Activated CD4-positive, alpha-beta T cell treated with anti-CD3 and anti-CD28 coated beads, Interleukin-2, amount 10 ng/mL, durations not matched to agents 7 days and 5 days (primary cell): ENCODE measurements at places on chromosomes 2 and 18. TPM values are rescaled to one million over a fixed set of nuclear protein-coding genes. Genes with fewer than 3 reads are reported as not detected.

Gene GPC1
- total RNA-seq, result 7.5 TPM

Gene ALPP
- not detected for total RNA-seq

Gene VSNL1
- total RNA-seq, result not detected

Gene NTSR2
- total RNA-seq, result not detected

Gene LRATD1
- not detected for total RNA-seq

Gene HOXD8
- total RNA-seq, result not detected

Gene RIT2
- not detected for total RNA-seq

Gene MFF
- total RNA-seq, result 64.5 TPM

GRCh38 chr2:80703532-80703931 lies 399.0 kb upstream of the LRRTM1 start:
- no peak overlapping the region for H3K27ac ChIP-seq
- H3K36me3 ChIP-seq, result no peaks in the 10 kb centered on the region
- no peaks in the 10 kb centered on the region for H3K27me3 ChIP-seq
- H3K4me3 ChIP-seq, result no peak overlapping the region
- H3K4me1 ChIP-seq, result no peaks in the 10 kb centered on the region

DNA sequence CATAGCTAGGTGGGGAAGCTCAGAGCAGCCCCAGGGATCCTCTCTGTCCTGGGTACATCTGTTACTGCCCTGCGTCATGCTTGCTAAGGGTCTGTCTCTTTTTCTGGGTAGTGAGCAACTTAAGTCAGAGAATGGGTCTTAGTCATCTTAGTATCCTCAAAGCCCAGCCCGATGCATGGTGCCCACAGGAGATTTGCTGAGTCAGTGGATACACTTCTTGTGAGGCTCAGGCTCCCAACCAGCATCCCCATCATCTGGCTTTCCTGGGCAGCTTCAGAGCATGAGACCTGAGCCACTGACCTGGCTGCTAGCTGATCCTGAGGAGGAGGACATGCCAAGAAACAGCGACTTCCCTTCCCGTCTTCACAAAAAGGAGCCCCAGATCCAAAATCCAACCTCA lies 10.0 kb downstream of the FOXI3 start:
- peaks cover 11% of the 10 kb centered on the region for H3K27me3 ChIP-seq
- no peak for DNase-seq
- H3K27ac ChIP-seq, result no peak overlapping the region
- no peak overlapping the region for H3K4me3 ChIP-seq

GRCh38 chr2:81242501-81242900 lies 937.9 kb upstream of the LRRTM1 start:
- no peak overlapping the region for H3K4me3 ChIP-seq
- no peaks in the 10 kb centered on the region for H3K36me3 ChIP-seq
- no peaks in the 10 kb centered on the region for H3K4me1 ChIP-seq
- DNase-seq, result no peak
- H3K27me3 ChIP-seq, result no peaks in the 10 kb centered on the region

GRCh38 chr2:111133603-111134002 lies 12.9 kb downstream of the BCL2L11 start:
- H3K27ac ChIP-seq, result no peak overlapping the region
- H3K36me3 ChIP-seq, result peaks cover 24% of the 10 kb centered on the region
- no peaks in the 10 kb centered on the region for H3K27me3 ChIP-seq
- H3K4me3 ChIP-seq, result no peak overlapping the region
- DNase-seq, result no peak
- H3K4me1 ChIP-seq, result peaks cover 2% of the 10 kb centered on the region

GRCh38 chr2:201928363-201928762 lies 105.3 kb upstream of the FZD7 start:
- no peaks in the 10 kb centered on the region for H3K36me3 ChIP-seq
- H3K4me1 ChIP-seq, result no peaks in the 10 kb centered on the region
- H3K27me3 ChIP-seq, result peaks cover 3% of the 10 kb centered on the region
- no peak overlapping the region for H3K4me3 ChIP-seq
- DNase-seq, result no peak

GRCh38 chr2:227146456-227146855 lies 17.5 kb downstream of the COL4A4 start:
- no peak for DNase-seq
- no peak overlapping the region for H3K27ac ChIP-seq
- no peak overlapping the region for H3K4me3 ChIP-seq
- no peaks in the 10 kb centered on the region for H3K4me1 ChIP-seq
- H3K36me3 ChIP-seq, result no peaks in the 10 kb centered on the region

DNA sequence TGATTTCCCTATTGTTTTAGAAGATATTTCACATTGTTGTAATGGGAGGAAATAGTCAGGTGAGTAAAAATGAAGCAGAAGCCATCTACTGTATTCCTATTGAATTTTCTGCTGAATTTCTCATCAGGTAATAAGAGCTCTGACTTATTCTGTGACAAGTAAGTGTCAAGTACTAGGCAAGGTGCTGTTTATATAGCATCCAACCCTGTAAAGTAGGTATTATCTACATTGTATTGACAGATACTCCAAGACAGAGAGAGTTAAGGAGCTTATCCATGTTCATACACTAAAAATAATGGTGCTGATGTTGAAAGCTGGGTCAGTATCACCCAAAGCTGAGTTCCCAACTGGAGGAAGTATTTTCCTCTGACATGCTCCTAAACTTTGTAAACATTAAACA lies 106.0 kb downstream of the KCNJ3 start:
- H3K27ac ChIP-seq, result no peak overlapping the region
- H3K4me3 ChIP-seq, result no peak overlapping the region
- H3K36me3 ChIP-seq, result no peaks in the 10 kb centered on the region
- no peak for DNase-seq
- H3K27me3 ChIP-seq, result no peaks in the 10 kb centered on the region

GRCh38 chr2:190664240-190664639 lies 15.4 kb downstream of the NAB1 start:
- H3K27me3 ChIP-seq, result no peaks in the 10 kb centered on the region
- no peak overlapping the region for H3K4me3 ChIP-seq
- DNase-seq, result no peak
- H3K36me3 ChIP-seq, result peaks cover 19% of the 10 kb centered on the region

DNA sequence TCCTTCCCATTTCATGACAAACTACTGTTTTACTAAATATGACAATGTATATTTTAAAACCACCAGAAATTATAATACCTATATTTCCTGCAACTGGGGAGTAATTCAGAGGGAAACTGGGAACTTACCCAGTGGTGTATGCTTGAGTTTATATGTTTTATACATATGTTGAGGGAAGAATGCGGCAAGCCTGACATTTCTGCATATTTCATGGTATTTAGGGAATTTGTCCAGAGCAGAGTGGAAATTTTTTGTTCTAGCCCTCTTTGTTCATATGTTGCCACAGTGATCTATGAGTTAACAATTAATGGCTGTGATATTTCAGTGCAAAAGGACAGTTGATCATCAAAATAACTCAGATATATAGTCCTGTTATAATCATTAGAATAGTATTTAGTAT lies 230.8 kb upstream of the VWC2L start:
- H3K27ac ChIP-seq, result no peak overlapping the region
- H3K36me3 ChIP-seq, result no peaks in the 10 kb centered on the region
- DNase-seq, result no peak
- H3K4me3 ChIP-seq, result no peak overlapping the region

GRCh38 chr2:68366083-68366560 lies 1.0 kb downstream of the PLEK start:
- no peaks in the 10 kb centered on the region for H3K36me3 ChIP-seq
- peaks cover 19% of the 10 kb centered on the region for H3K4me1 ChIP-seq
- H3K4me3 ChIP-seq, result no peak overlapping the region

- H3K27me3 ChIP-seq, result no peaks in the 10 kb centered on the region
- no peak overlapping the region for H3K4me3 ChIP-seq
- no peak overlapping the region for H3K27ac ChIP-seq
- DNase-seq, result no peak
These were observed 35.0 kb downstream of the EPB41L3 start for GRCh38 chr18:5508821-5509220.

GRCh38 chr18:9753846-9754245 lies 45.7 kb downstream of the RAB31 start:
- no peak for DNase-seq
- peaks cover 6% of the 10 kb centered on the region for H3K4me1 ChIP-seq
- no peak overlapping the region for H3K4me3 ChIP-seq
- no peak overlapping the region for H3K27ac ChIP-seq
- no peaks in the 10 kb centered on the region for H3K36me3 ChIP-seq

DNA sequence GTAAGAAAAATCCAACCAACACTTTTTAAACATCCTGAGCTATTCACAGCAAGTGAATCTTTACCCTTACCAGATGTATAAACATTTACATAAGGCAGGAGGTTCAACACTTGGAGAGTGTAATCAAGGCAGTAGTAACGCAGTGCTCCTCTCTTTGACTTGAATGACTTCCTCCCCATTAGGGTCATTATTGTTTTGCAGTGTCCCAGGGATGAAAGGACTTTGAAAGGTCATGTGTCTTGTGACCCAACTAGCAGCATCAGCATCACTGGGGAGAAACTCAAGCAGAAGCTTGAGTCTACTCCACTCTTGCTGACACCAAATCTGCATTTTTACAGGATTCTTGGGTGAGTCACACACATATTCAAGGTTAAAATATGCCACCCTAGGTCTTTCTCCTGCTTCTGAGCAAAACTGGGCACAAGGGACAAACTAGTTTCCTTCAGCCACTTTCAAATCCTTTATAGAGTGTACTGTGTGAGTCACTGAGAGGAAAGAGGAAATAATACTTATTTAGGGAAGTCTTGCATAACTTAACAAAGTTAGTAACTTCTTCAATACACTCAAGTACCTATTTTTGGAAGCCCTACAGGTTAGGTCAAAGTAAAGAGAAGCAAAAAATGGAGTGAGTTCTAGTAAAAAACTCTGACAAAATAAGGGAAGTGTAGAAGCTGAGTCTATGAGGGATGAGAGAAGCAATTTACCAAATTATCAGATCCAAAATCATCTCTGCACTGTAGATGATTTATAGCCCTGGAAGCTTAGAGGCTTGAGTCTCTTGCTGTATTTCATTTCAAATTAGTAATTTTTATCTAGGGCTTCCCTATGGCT lies 51.0 kb upstream of the EML4 start:
- peak overlapping the region; percentile 58 for H3K27ac ChIP-seq
- peaks cover 3% of the 10 kb centered on the region for H3K27me3 ChIP-seq
- peaks cover 17% of the 10 kb centered on the region for H3K36me3 ChIP-seq
- H3K4me1 ChIP-seq, result peaks cover 39% of the 10 kb centered on the region
- no peak overlapping the region for H3K4me3 ChIP-seq
- DNase-seq, result no peak

GRCh38 chr2:10493075-10493633 lies 45.0 kb upstream of the ODC1 start:
- peak overlapping the region; percentile 88 for H3K27ac ChIP-seq
- H3K36me3 ChIP-seq, result no peaks in the 10 kb centered on the region

- H3K4me1 ChIP-seq, result no peaks in the 10 kb centered on the region
- peaks cover 32% of the 10 kb centered on the region for H3K27me3 ChIP-seq
These were observed 7.1 kb upstream of the EPAS1 start for GRCh38 chr2:46290078-46290477.

GRCh38 chr2:238169708-238170251 lies 11.0 kb downstream of the ERFE start:
- DNase-seq, result no peak

GRCh38 chr2:6053743-6054142 lies 361.6 kb downstream of the SOX11 start:
- H3K36me3 ChIP-seq, result no peaks in the 10 kb centered on the region
- no peak overlapping the region for H3K27ac ChIP-seq
- no peaks in the 10 kb centered on the region for H3K4me1 ChIP-seq
- no peaks in the 10 kb centered on the region for H3K27me3 ChIP-seq

GRCh38 chr2:70116936-70117552 lies 29.8 kb downstream of the PCBP1 start:
- no peak for DNase-seq
- H3K4me3 ChIP-seq, result no peak overlapping the region
- H3K27ac ChIP-seq, result no peak overlapping the region
- peaks cover 46% of the 10 kb centered on the region for H3K4me1 ChIP-seq
- H3K27me3 ChIP-seq, result no peaks in the 10 kb centered on the region
- H3K36me3 ChIP-seq, result no peaks in the 10 kb centered on the region

- peaks cover 57% of the 10 kb centered on the region for H3K36me3 ChIP-seq
- DNase-seq, result no peak
- peaks cover 3% of the 10 kb centered on the region for H3K4me1 ChIP-seq
- no peak overlapping the region for H3K27ac ChIP-seq
These were observed 57.9 kb upstream of the CD226 start for GRCh38 chr18:70005580-70005979.
